ENCODE measurements at places on chromosomes 2 and 18. TPM values are rescaled to one million over a fixed set of nuclear protein-coding genes. Genes with fewer than 3 reads are reported as not detected.

Gene NT5DC4
- not detected for total RNA-seq

DNA sequence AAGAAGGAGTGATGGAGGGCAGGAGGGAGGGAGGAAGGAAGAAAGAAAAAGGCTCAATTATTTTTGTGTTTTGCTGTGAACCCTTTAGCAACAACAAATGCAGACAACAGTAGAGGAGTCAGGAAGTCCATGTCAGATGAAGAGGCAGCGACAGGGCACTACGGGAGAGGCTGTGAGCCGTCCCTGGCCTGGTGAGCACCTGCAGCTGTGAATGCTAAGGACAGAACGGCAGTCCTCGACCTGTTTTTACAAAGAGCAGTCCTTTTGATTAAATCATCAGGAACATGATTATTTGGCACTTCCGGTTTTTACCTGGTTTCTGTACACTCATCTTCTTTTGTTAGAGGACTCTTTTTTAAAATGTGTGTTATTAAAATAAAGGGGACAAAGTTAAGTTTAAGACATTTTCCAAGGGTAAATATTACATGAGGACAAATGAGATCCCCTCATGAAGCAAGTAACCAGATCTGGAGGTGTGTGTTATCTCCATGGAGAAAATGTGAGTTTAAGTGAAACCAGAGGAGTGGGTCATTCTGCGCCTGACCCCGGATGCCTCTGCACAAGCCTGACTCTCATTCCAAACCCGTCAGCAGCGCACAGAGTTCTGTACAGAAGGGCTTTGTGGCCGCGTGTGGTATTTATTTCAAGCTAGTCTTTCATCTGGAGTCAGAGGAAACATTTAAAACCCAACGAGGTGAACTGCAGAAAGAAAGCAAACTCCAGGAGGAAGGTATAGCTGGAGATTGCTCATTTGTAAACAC lies 492.5 kb downstream of the SOX11 start:
- H3K27ac ChIP-seq, result peak overlapping the region; percentile 38
- H3K36me3 ChIP-seq, result no peaks in the 10 kb centered on the region
- DNase-seq, result no peak
- H3K4me1 ChIP-seq, result peaks cover 22% of the 10 kb centered on the region

- H3K4me1 ChIP-seq, result peaks cover 28% of the 10 kb centered on the region
- H3K36me3 ChIP-seq, result no peaks in the 10 kb centered on the region
- H3K4me3 ChIP-seq, result no peak overlapping the region
- no peaks in the 10 kb centered on the region for H3K27me3 ChIP-seq
- DNase-seq, result peak; percentile 71
Measured at GRCh38 chr18:22711192-22711685, 221.9 kb upstream of the RBBP8 start.

DNA sequence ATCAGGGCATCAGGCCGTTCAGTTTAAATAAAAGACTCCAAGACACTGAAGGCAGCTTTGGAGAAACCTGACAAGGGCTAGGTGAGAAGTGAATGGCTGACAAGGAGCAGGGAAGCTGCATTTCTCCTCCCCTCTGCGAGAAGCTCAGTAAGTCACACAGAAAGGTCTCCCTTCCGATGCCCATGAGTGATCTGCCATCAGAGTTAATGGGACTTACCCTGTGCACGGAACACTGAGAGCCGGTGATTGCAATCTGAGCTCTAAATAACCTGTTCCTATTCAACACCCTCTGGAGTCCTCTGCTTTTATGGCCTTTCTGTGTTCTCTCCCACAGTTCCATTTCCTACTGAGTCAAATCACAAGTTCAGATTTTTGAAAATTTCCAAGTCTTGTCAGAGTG lies 322.2 kb upstream of the MYT1L start:
- H3K4me3 ChIP-seq, result no peak overlapping the region
- no peak for DNase-seq
- H3K4me1 ChIP-seq, result peaks cover 30% of the 10 kb centered on the region
- H3K36me3 ChIP-seq, result no peaks in the 10 kb centered on the region
- no peaks in the 10 kb centered on the region for H3K27me3 ChIP-seq

DNA sequence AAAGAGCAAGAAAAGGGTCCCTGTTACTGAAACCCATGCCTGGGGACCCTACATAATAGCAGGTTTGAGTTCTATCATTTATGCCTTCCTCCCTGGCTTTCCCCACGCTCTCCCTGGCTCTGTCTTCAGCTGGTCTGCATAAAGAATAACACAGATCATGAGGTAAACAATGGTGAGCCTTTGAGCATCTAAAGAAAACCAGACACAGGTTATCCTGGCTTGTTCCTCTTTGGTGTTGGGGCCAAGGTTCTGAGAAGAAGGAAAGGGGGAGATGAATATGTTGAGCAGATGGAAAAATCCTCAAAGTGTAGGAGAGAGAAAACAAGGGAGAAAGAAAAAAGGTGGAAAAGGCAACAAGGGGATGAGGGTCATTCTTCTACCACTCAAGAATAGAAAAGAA lies 127.3 kb downstream of the CABYR start:
- no peaks in the 10 kb centered on the region for H3K27me3 ChIP-seq
- no peak for DNase-seq
- H3K4me1 ChIP-seq, result peaks cover 7% of the 10 kb centered on the region

DNA sequence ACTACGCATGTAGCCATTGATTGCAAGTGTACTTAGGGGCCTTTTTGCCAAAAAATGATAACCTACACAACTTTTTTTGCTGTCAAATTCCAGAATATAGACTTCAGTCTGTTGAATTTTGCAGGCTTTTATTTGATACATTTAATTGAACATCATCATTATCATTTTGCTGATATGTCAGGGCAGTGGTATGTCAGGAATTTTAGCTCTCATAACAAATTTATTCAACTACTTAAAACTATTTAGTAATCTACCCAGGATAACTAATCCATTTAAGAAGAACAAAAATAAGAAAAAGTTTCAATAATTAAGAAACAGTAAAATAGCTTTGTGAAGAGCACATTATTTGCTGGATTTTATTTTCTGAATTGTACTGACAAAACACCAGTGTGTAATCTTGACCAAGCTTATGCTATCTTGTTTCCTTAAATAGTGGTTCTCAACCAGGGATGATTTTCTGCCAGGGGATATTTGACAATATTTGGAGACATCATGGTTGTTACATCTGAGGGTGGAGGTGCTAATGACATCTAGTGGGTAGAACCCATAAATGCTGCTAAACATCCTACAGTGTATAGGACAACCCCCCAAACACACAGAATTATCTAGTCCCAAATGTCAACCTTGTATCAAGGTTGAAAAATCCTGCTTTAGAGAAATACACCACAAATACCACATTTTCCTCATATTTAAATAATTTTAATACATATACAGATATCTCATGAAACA lies 12.1 kb upstream of the TTN start:
- H3K4me3 ChIP-seq, result peak overlapping the region; percentile 3
- no peak for DNase-seq
- peaks cover 29% of the 10 kb centered on the region for H3K36me3 ChIP-seq

GRCh38 chr2:10008809-10009176 lies 34.6 kb upstream of the KLF11 start:
- H3K27me3 ChIP-seq, result no peaks in the 10 kb centered on the region
- no peak for DNase-seq

- no peaks in the 10 kb centered on the region for H3K4me1 ChIP-seq
- no peak for DNase-seq
- no peaks in the 10 kb centered on the region for H3K36me3 ChIP-seq
- no peaks in the 10 kb centered on the region for H3K27me3 ChIP-seq
- no peak overlapping the region for H3K4me3 ChIP-seq
Measured at GRCh38 chr18:43680096-43680495, 402.8 kb upstream of the SYT4 start.

DNA sequence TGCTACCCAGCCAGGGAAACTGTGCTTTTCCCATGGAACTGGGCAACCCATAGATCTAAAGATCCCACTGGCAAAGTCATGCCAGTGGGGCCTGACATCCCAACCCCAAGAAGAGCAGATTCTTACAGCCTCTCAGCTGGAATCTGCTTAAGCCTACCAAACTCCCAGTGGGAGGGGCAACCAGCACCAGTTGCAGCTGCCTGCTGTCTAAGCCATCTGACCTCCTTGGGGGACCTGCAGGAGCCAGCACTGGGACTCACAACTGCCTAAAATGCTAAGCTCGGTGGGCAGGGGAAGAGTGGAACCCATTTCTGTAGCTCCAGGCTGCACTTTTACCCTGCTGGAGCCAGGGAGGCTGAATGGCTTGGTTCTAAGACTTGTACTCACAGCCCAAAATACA lies 770.7 kb upstream of the SLC8A1 start:
- DNase-seq, result no peak
- no peaks in the 10 kb centered on the region for H3K4me1 ChIP-seq
- H3K27ac ChIP-seq, result no peak overlapping the region
- H3K4me3 ChIP-seq, result no peak overlapping the region

DNA sequence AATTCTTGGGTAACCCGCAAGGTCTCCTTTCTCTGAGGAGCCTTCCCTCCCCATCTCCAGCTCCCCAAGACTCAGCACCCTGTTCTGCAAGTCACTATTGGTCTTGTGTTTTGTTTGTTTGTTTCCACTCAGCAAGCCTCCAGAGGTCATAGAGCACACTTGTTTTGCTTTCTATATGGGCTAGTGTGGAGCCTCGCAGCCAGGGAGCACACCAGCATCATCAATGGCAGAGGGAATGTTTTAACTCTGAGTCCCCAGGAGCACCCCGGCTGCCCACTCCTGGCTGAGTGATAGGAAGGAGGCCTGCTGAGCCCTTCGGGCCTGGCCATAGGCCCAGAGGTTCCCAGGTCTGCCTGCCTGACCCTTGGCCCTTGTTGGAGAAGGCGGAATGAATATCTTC lies 36.6 kb downstream of the GLI2 start:
- H3K4me3 ChIP-seq, result no peak overlapping the region
- no peak overlapping the region for H3K27ac ChIP-seq
- no peaks in the 10 kb centered on the region for H3K36me3 ChIP-seq
- H3K27me3 ChIP-seq, result no peaks in the 10 kb centered on the region

Gene CAPN14
- 0.21 TPM for total RNA-seq

- H3K4me3 ChIP-seq, result no peak overlapping the region
- no peaks in the 10 kb centered on the region for H3K27me3 ChIP-seq
Measured at GRCh38 chr2:105509269-105510086, 110.6 kb upstream of the FHL2 start.

GRCh38 chr2:235946590-235946989 lies 221.6 kb downstream of the GBX2 start:
- H3K4me1 ChIP-seq, result no peaks in the 10 kb centered on the region
- no peak for DNase-seq
- no peak overlapping the region for H3K27ac ChIP-seq

Gene CCDC141
- total RNA-seq, result 213 TPM

GRCh38 chr2:224284134-224284946 lies 117.6 kb downstream of the FAM124B start:
- no peaks in the 10 kb centered on the region for H3K27me3 ChIP-seq
- H3K4me1 ChIP-seq, result peaks cover 5% of the 10 kb centered on the region
- H3K36me3 ChIP-seq, result no peaks in the 10 kb centered on the region
- DNase-seq, result peak; percentile 50
- H3K4me3 ChIP-seq, result no peak overlapping the region

DNA sequence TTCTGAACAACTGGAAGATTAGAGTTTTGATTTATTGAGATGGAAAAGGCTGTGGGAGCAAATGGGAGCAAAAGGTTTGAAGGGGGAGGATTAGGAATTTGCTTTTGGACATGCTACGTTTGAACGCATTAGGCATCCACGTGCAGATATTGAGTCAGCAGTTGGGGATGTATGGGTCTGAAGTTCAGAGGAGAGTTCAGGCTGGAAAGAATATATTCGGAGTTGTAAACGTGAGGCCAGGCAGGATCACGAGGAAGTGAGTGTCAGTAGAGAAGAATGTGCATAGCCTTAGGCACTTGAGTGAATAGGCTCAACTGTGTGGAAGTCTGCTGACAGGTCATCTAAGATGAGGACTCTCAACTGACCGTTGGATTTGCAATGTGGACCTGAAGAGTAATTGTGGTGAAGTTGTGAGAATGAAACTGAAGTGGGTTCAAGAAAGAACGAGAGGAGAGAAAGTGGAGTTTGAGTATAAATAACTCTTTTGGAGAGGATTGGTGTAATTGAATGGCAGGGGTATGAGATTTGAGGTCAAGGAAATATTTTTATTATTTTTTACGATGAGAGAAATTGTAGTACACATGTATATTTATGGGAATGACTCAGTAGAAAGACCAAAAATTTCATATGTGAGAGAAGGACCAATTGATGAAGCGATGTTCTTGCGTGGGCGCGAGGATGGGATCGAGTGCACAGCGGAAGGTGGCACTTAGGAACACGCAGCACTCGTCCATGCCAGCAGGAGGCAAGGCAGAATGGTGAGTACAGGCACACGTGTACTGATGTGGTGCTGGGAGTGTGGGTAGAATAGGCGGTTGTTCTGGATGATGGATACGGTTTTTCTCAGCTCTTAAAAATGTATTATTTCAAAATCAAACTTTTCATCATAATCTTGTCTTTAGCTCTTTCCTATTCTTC lies 40.5 kb upstream of the POLE4 start:
- no peak overlapping the region for H3K4me3 ChIP-seq
- no peaks in the 10 kb centered on the region for H3K27me3 ChIP-seq
- H3K4me1 ChIP-seq, result peaks cover 10% of the 10 kb centered on the region
- H3K36me3 ChIP-seq, result no peaks in the 10 kb centered on the region
- DNase-seq, result peak; percentile 44

- no peaks in the 10 kb centered on the region for H3K27me3 ChIP-seq
- no peak overlapping the region for H3K27ac ChIP-seq
- peak; percentile 77 for DNase-seq
Measured at GRCh38 chr2:203533676-203534591, 1.2 kb downstream of the RAPH1 start.

DNA sequence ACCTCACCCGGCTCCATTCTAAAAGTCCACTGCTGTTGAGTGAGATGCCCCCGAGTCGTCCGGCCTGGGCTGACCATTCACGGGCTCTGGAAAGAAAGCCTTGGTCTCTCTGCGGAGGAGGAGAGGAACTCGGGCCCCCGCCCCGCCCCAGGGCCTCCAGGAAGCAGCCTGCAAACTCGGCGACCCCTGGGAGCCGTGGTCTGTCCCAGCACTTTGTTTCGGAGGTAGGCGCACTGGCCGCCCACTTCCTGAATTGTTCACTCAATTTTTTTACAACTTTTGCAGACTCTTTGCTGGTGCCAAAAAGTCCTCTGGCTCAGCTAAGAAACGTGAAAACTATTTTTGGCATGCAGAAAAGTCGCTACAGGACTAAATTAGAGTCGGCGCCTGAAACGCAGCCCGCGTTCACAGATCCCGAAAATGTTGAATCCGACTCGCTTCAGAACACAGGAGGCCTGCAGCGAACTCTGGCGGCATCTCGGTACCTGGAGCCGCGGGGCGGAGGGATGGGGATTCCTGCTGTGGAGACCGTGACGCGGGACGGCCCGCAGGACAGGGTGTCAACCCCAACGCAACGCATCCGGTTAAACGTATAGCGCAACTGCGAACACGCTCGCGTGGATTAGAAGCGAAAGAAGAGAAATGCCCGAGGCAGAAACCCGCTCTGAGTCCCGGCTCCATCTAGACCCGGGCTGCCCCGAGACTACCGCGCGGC lies 1.5 kb downstream of the PXDN start:
- H3K27ac ChIP-seq, result peak overlapping the region; percentile 55
- peak; percentile 96 for DNase-seq
- peaks cover 11% of the 10 kb centered on the region for H3K27me3 ChIP-seq
- no peaks in the 10 kb centered on the region for H3K4me1 ChIP-seq
- H3K4me3 ChIP-seq, result peak overlapping the region; percentile 85

All from cardiac muscle cell (in vitro differentiated cells and primary cell).